ENCODE measurements at places on chromosomes 13 and 19. TPM values are rescaled to one million over a fixed set of nuclear protein-coding genes. Genes with fewer than 3 reads are reported as not detected.

Gene ZNF723
- not detected for total RNA-seq

Gene PEX11G
- 0.72 TPM for total RNA-seq

Gene PGLYRP1
- total RNA-seq = not detected

Gene ZNF730
- 3.2 TPM for total RNA-seq

Gene DPP9
- total RNA-seq = 12.4 TPM

Gene STARD13
- total RNA-seq = 46.9 TPM

Gene PTGIR
- total RNA-seq = 0.54 TPM

Gene RASAL3
- total RNA-seq = not detected

Gene NAPSA
- total RNA-seq = not detected

Gene SH2D3A
- not detected for total RNA-seq

Gene CEACAM7
- not detected for total RNA-seq

Gene MYO1F
- total RNA-seq = 0.18 TPM

Gene FARP1
- 57.0 TPM for total RNA-seq

Gene SSC5D
- total RNA-seq = 1.7 TPM

Gene EHD2
- total RNA-seq = 31.9 TPM

Data from IMR-90 (cell line).